Neural progenitor cell (in vitro differentiated cells): ENCODE measurements at places on chromosomes 7 and 10.
A peak's percentile ranks its signal among the peaks of the same experiment; 100 is the strongest.

DNA sequence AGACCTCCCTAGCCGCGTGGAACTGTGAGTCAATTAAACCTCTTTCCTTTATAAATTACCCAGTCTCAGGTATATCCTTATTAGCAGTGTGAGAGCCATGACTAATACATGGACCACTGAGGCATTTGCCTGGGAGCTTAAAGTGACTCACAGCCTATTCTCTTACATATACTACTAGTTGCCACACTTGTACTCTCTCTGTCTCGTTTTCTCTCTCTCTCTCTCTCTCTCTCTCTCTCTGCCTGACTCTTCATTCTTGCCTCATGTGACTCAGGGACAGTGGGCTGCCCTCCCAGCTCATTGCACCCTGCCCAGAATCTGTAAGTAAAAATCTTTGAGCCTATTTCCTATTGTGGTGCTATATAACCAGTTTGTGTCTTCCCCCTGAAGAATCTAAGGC lies 238.5 kb upstream of the MAGI2 start:
- DNase-seq, result no peak

DNA sequence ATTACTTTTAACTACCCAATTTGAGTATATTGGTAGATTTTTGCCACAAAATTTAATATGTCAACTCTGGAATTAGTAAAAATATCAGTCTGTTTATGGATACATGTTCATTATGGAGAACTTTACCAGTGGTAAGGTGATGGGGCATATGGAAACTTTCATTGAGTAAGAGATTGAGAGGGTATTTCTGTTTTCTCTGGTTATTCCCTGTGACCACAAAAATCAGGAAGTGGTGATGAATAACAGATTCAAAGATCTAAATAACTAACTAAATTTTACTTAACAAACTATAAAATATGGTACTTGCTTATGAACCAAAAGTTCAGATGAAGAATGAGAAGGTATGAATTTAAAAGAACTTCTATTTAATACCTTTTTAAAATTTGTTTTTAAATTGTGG lies 22.1 kb upstream of the STEAP4 start:
- DNase-seq, result no peak

DNA sequence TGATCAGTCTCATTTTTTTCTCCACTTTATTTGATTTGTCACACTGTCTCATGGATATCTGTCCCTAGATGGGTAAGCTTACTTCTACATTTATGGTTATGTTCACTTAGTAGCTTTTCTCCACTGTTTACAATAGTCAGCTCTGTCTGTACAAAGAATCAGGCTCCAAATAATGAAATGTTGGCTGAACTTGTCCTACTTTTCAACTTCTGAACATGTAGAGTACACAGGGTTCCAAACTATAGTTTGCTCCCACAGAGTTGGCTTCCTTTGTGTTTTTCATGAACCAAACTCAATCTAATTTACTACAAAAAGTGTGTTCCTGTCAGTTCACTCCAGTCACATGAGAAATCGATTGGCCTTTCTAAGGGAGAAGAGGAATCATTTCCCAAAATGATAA lies 175.0 kb downstream of the CCDC71L start:
- DNase-seq, result no peak

- peak; percentile 80 for DNase-seq
Measured at GRCh38 chr10:77877441-77878344, 48.9 kb downstream of the DLG5 start.

- no peak for DNase-seq
Measured at GRCh38 chr7:127782654-127783559, 130.9 kb downstream of the SND1 start.

- no peak for DNase-seq
Measured at GRCh38 chr7:80498481-80499349, 13.1 kb downstream of the GNAT3 start.

DNA sequence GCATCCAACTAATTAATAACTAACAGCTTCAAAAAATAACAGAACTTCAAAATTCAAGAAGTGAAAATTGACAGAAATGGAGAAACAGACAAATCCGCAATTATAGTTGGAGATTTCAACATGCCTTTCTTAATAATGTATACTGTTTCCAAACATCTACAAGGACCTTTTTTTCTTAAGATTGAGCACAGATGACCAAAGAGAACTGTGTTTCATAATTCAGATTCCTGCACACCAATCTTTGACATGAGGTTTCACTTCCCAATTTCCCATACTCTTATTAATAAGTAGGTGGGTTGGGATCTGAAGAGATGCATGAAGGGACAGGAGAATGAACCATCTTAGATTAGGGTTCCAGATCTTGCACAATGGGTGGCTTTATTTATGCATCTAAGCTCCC lies 24.9 kb upstream of the GIMAP7 start:
- DNase-seq, result no peak

- DNase-seq, result peak; percentile 77
Measured at GRCh38 chr7:25093268-25093826, 31.7 kb downstream of the CYCS start.

GRCh38 chr7:92735707-92736106 lies 100.7 kb downstream of the CDK6 start:
- no peak for DNase-seq

DNA sequence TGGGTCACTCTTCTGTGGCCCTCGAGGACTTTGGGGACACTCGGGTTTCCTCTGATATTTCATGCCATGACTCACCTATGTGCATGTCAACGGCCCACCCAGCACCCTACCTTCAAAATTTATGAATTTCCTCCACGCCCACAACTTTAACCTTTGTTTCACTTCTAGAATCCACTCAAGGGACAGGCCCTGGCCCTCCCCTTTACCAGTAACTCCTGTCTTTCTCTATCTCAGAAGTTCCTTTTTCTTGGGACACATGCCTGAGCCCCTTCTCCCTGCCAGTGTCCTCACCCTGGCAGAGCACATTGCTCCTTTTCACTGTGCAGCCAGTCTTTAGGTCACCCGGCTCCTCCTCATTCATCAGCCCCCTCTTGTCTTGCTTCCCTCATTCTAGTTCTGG lies 282.5 kb upstream of the KLF6 start:
- DNase-seq, result no peak

DNA sequence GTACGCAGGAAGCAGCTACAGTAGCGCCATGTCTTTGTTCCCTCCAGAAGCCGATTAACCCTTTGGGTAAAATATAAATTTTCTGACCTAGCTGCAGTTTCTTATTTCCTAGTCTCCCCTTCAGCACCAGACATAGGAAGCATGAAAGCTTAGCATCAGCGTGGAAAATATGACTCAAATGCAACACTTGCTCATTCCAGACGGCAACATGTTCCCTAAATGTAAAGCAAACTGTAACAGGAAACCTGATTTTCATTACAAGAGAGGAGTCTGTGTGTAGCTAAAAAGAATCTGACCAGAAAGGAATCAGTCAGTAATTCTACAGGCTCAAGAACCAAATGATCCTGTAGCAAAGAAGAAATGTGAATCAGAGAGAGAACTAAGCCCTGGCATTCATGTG lies 219.2 kb downstream of the C7orf25 start:
- DNase-seq, result no peak

DNA sequence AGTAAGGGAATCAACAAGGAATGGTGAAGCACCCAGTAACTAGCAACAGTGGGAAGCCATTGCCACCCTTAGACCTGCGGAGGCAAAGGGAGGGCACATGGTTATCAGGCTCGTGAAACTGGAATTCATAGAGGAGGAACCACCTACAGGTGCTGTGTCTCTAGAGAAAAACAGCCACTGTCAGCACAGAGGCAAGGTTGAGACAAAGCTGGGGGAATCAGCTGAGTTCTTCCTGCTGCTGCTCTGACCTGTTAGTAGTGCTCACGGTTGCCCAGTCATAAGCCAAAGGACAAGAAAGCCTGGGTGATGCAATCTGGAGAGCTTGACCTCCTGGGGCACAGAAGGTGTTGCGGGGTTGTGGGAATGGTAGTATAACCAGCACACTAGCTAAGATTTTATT lies 110.1 kb downstream of the TPST1 start:
- no peak for DNase-seq

- DNase-seq, result no peak
Measured at GRCh38 chr7:99371376-99371920, 3.1 kb upstream of the ARPC1B start.

DNA sequence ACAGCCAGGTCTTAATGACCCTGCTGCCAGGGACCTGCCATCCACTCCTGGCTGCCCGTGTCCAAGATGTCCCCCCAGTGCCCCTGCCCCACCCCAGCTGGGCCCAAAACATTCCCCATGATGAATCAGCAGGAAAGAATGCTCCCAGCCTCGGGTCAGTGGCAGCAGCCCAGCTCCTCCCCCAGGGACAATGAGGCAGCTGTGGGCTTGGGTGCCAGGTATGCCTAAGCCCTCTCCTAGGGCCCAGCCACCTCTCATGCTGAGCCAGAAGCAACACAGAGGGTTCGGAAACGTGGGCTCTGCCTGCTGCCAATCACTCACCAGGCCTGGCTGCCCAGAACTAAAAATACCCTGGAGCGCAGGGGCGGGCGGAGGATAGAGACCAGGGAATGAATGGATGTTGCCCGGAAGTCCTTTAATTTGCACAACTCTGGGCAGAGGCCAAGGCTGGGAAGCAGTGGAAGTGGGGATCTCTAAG lies 1.5 kb upstream of the LOXL4 start:
- DNase-seq, result peak; percentile 31

DNA sequence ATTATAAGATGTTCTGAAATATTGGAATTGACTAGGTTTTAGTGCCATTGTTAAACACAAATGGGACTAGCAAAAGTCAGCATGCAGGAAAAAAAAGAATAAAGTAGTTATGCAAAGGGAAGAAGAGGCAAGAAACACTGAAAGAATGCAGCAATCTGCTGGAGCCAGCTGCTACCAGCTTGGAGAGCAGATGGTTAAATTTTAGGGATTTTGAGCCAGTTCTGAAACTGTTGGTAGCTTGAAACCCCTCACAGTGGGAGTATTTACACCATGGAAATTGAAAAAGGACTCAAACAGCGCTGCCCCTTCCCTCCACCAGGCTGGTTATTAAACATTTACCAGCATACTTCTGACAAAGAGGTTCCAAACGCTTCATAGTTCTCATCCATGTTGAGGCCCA lies 41.0 kb downstream of the SCRN1 start:
- no peak for DNase-seq

DNA sequence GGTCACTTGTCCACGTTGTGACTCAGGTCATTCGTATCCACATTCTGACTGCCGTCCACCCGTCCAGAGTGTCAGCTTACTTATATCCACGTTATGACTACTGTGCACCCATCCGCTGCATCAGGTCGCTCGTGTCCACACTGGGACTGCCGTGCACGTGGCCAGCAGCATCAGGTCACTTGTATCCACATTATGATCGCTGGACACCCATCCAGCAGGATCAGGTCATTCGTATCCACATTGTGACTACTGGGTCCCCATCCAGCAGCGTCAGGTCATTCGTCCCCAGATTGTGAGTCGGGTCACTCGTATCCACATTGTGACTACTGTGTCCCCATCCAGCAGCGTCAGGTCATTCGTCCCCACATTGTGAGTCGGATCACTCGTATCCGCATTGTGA lies 47.3 kb upstream of the SUN1 start:
- DNase-seq, result no peak

DNA sequence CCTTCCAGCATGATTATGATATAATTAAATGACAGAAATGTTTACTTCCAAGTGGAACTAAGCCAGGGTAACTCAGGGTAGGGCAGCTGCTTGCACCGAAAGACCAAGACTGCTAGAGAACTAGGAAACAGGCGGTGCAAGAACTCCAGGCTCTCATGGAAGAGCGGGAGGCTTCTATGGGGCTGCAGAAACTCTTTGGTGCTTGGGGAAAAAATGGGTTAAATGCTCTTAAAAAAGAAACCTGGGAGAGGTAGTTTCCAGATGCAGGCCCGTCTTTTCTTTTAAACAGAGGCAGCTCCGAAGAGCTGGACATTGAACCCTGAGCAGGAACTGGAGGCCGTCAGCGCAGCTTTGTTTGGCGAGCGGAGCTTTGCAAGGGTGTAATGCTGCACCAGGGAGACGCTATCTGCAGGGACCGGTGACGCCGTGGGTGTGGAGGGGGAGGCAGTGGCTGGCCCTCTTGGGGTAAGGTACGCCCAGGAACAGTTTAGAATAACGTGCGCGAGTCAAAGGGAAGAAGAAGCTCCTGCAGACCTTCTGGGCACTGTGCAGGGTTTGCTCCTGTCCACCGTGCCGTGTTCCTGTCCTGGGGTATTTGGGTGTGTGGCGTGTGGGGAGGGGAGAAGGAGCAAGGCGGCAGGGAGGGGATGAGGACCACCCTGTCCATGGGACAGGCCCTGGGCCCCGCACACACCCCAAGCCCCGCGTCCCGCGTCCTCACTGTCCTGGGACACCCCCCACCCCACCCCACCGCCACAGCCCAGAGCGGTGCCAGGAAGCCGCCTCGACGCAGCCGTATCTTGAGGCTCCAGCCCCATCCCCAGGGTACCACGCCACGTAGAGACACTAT lies 59.0 kb downstream of the EGFR start:
- no peak for DNase-seq

DNA sequence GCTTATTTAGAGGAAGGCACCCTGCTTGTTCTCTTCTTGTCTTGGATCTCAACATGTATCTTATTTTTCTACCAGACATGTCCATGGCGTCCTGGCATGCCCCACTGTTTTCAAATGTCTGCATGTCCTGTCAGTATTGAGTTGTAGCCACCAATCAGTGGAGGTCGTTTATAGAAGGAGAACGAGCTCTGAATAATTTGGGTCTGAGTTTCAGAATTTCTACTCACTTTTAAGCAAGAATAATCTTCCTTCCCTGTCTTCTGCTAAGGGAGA lies 2.9 kb upstream of the HOXA13 start:
- DNase-seq, result no peak

DNA sequence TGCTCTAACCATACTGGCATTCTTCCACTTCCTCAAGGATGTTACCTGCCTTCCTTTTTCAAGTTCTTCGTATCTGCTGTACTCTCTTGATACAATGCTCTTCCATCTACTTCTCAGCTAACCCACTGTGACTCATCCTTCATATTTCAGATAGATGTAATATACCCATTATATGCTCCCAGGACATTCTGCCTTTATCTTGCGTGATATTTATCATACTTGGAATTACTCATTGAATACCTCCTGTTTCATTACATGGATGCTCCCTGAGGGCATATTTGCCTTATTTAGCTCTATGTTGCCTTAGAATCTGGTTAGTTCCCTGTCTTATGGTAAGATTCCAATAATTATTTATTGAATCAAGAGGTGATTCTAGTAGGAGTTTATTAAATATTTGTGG lies 706.4 kb downstream of the SORCS3 start:
- DNase-seq, result no peak

GRCh38 chr10:69728335-69728870 lies 73.3 kb upstream of the COL13A1 start:
- DNase-seq, result no peak

DNA sequence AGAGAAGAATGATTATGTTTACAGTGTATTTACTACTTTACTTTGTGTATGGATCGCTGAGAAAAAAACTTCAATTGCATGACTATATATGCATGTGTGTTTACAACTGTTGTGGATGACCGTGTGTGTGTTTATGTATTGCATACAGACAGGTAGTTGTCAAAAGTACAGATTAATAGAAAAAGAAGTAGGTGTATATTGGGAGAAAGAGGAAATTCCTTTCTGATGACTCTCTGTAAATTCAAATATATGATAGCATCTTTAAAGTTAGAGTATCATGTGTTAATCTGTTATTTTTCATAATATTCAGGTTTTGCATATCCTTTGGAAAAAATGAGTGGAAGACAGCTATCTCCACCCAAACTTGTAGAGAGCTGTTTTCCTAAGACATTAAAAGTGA lies 160.4 kb upstream of the AGR3 start:
- no peak for DNase-seq

- DNase-seq, result no peak
Measured at GRCh38 chr7:50827281-50827680, 44.6 kb upstream of the GRB10 start.
